CD14-positive monocyte (primary cell): ENCODE measurements at places on chromosomes 5 and 9.

DNA sequence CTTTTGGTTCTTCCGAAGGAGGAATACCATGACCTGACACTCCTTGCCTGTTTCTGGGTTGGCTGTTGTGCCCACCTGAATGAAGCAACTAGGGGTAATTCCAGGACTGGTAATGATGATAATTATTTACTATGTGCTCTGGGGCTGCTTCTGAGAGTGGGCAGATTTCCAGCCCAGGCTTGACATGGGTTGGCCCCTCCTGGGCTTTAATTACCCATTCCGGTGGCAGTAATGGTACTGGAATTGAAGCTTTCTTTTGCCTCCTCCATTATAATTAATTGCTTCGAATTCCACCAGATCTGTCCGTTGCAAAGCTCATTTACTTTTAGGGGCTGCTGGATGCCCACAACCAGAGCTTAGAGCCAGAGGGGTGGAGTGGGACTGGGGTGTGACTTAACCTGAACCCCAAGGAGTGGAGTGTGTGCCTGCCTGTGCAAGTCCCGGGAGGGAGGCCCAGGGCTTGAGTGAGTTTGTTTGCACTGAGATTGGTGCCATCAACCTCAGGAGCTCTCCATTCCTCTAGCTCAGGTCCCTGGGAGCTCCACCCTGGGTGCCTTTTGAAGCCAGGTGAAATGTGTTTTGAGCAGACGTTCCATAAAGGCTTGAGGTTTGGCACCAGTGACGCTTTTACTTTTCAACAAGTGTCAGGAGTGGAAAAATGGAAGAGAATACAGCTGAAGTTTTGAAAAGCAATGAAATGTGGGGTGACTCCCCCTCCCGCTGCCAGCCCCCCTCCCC, 214.6 kb downstream of the PDZD2 start:
- DNase-seq = no peak

GRCh38 chr5:83967417-83967816, 246.8 kb upstream of the HAPLN1 start:
- no peak for DNase-seq

GRCh38 chr9:105432247-105432842, 15.5 kb upstream of the FSD1L start:
- no peak for DNase-seq

GRCh38 chr5:170420806-170421412, 31.7 kb upstream of the KCNMB1 start:
- DNase-seq = peak; percentile 69

- DNase-seq = no peak
These were observed 73.3 kb upstream of the PHF24 start for GRCh38 chr9:34884747-34885189.

GRCh38 chr5:175252234-175252805, 191.7 kb downstream of the DRD1 start:
- DNase-seq = no peak

DNA sequence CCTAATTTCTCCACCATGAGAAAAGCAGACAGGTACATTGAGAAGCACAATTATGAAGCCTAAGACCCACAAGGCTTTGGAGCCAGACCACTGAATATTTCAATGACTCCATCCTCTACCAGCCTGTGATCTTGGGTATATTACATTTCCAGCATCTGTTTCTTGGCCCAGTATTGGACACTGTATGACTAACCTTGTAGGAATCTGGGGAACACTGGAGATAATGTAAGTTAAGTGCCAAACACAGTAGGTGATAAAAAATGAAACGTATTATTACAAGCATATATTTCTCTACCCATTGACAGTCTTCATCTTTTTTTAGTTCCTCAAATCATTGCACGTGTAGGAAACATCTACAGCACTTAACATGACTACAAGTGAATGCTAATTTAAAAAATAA, 28.6 kb upstream of the FEM1C start:
- no peak for DNase-seq

DNA sequence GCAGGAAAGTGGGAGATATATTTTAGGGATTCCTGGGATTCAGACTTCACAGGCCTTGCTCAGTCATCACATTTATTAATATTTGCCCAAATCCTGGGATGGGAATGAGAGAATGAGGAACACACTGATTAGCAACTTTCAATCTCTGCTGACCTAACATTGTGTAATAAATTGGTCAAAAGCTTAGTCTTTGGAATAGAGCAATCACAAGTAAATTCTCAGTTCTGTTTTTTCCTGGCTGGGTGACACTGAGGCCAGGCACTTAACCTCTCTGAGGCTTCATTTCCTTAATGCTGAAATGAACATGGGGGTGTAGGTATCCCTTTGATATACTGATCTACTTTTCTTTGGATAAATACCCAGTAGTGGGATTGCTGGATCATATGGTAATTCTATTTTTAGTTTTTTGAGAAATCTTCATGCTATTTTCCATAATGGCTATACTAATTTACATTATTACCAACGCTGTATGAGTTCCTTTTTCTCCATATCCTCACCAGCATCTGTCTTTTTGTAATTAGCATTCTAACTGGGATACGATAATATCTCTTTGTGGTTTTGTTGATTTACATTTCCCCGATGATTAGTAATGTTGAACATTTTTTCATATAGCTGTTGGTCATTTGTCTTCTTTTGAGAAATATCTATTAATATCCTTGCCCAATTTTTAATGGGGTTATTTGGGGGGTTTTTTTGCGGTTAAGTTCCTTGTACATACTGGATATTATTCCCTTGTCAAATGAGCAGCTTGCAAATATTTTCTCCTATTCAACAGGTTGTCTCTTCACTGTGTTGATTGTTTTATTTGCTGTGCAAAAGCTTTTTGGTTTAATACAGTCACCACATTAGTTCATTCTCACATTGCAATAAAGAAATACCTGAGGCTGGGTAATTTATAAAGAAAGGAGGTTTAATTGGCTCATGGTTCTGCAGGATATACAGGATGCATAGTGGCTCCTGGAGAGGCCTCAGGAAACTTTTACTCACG, 36.8 kb upstream of the NIPBL start:
- peak; percentile 84 for DNase-seq

GRCh38 chr9:118962426-118962825, 406.8 kb downstream of the BRINP1 start:
- DNase-seq = no peak

DNA sequence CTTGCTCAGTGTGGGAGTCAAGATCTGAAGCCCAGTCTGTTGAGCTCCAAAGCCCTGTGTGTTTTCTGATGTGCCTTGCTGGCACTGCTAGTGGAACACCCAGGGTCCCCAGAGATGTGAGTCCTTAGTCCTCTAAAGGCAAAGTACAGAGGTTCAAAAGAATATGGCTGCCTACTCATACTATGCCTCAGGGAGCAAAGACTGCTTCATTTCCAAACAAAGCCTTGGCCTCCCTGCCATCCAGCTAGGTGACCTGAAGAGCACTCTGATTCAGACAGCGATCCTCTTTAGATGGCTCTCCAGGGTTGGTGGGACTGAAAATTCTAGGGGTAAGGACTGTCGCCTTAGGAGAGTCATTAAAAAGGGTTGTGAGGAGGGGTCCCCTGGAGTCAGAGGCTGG, 2.0 kb downstream of the PRLR start:
- DNase-seq = no peak

DNA sequence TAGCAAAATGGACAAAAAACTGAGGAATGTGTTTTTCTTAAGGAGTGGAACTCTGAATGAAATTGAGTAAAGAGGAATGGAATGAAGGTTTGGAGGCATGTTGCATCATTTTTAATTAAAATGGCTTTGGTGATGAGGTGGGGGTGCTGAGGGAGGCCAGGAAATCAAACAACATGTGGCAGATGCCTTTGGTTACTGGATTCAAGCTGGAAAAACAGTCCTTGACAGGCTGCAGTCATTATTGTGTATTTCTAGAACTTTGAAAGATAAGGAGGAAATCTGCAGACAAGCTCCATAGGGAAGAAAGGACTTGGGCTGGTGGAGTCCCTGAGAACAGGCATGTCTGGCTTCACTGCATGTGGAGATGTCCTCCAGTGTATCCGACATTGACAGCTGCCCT, 203.5 kb upstream of the HAPLN1 start:
- DNase-seq = no peak

- DNase-seq = no peak
These were observed 446.4 kb upstream of the CCNG1 start for GRCh38 chr5:162990856-162991497.

DNA sequence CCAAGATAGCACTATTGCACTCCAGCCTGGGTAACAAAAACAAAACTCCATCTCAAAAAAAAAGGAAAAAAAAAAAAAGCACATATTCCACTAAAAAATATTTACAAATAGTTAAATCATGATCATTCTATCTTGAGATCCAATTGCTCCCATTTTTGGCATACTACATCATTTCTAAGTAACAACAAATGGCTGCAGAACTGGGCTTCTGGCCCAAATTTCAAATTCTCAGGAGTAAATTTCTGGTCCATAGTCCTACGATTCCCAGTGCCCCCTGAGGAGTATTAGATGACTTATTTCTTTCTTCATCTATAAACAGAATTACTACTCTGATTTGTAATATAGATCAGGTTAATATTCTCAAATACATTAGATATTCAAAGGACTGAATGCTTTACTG, 62.1 kb downstream of the CEMIP2 start:
- DNase-seq = no peak

DNA sequence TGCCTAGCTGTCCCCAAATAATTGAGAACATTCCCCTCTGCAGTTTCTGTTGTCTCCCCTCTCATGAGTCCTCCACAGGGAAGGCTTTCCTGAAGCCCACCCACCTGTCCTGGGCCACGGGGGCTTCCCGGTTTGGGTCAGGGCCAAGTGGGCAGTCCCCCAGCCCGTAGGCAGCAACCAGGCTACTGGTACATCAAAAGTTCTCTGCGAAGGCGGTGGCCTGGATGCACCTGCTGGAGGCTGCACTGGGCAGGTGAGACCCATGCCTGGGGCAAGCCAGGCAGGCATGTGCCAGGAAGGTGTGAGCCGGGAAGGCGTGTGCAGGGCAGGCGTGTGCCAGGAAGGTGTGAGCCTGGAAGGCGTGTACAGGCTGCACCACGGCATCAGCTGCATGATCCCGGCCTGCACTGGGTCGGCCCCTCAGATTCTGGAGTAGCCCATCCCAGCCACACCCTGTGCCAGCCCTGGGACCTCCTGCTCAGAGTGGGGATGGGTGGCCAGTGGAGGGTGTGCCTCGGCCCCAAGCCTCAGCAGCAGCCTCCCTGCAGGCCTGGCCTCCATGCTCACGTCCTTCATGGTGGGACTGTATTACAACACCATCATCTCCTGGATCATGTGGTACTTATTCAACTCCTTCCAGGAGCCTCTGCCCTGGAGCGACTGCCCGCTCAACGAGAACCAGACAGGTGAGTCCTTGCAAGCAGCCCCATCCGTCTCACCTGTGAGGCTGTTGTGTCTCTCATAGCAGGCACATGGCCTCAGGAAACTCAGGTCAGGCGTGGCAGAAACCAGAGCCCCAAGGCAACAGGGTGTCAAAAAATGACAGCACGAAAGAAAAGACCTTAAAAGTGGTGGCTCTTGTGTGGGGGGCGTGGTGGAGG, 8.7 kb downstream of the SLC6A19 start:
- DNase-seq = no peak

DNA sequence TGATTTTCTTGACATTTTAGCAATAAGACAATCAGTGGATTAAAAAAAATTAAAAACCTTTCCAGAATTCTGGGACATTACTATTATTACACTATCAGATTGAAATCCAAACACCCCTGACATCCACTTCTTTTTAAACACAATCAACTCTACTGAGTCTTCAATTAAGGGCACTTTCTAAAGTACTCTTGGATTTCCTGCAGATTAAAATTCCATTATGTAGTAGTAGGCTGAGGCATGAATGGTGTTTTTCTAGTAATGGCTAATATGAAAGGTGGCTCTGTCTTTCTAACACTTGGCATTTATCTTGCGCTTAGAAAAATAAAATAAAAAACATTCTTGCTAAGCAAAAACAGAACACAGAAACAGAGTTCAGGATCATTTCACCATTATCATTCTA, 107.8 kb downstream of the OXCT1 start:
- DNase-seq = no peak

GRCh38 chr5:68122439-68123328, 92.9 kb upstream of the PIK3R1 start:
- no peak for DNase-seq

- no peak for DNase-seq
These were observed 161.6 kb upstream of the TSLP start for GRCh38 chr5:110909950-110910349.

DNA sequence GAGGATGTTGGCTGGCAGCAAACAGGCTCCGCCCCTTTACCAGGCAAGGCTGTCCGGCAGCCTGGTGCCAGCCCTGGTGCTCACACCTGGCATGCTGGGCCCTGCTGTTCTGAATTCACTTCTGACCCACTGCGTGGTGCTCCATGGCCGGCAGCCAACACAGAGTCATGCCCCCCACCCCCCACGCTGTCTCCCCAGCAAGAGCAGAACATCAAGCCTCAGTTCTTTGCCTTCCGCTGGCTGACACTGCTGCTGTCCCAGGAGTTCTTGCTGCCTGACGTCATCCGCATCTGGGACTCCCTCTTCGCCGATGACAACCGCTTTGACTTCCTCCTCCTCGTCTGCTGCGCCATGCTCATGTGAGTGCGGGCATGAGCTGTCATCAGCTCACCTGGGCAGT, 12.6 kb upstream of the ENDOG start:
- no peak for DNase-seq

DNA sequence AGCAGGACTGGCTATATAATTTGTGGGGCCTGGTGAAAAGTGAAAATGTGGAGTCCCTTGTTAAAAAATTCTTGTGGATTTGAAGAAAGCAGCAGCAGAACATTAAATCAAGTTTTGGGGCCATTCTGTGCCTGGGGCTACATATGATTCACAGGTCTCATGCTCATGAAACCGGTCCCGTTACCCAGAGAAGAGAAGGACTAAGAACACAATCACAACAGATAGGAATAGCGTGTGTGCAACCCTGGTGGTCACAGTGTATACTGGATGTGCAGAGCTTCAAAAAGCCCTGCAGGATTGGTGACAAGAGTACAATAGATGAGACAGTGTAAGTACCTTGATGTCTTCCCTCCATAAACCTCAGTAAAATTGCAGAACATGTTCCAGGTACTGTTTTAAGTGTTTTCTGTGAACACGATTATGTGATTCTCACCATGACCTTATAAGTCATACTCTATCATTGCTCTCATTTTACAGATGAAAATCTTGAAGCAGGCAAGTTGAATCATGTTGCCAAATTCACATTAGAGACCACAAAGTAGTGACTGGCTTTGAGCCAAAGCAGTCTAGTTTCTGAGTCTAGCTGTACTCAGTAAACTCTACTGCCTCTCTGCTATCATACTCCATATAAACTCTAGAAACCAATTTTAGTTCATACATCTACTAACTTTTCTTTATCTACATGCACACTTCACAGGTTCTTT, 636.5 kb downstream of the TAF11L14 start:
- no peak for DNase-seq
